ENCODE measurements at places on chromosomes 2 and 18.

- DNase-seq = no peak
These were observed 62.0 kb downstream of the HNRNPLL start for GRCh38 chr2:38540580-38541286.

- no peak for DNase-seq
These were observed 134.5 kb upstream of the DDX18 start for GRCh38 chr2:117679952-117680351.

GRCh38 chr2:178514664-178515063 lies 34.4 kb downstream of the PLEKHA3 start:
- peak; percentile 52 for DNase-seq

DNA sequence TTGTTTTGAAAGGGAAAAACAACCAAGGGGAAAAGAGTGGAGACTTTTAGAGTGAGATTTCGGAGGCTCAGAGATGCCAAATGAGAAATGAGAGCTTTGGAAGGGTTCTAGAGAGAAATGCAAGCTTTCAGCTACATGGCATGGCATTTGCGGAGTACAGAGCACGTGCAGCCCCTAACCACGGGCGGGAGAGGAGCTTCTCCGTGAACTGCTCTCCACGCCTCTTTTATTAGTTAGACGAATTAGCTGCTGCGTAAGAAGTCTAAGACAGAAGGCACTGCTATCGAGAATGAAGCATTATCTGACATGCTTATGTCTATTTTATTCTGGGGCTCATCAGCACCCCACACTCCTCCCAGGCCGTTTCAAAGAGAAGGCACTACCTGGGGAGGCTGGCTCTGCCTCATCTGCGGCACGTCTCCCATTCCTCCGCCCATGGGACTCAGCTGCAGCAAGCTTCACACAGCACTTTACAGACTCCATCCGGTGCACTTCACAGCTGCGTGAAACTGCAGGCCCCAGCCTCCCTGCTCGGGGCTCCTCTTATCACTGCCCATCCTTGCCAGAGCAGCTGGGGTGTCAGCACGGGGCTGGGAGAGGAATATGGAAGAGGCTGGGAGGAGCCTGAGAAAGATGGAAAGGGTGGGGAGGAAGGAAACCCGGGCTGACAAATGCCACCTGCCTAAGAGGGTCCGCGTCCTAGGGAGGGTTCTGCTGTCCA lies 207.3 kb upstream of the APCDD1 start:
- DNase-seq = no peak

DNA sequence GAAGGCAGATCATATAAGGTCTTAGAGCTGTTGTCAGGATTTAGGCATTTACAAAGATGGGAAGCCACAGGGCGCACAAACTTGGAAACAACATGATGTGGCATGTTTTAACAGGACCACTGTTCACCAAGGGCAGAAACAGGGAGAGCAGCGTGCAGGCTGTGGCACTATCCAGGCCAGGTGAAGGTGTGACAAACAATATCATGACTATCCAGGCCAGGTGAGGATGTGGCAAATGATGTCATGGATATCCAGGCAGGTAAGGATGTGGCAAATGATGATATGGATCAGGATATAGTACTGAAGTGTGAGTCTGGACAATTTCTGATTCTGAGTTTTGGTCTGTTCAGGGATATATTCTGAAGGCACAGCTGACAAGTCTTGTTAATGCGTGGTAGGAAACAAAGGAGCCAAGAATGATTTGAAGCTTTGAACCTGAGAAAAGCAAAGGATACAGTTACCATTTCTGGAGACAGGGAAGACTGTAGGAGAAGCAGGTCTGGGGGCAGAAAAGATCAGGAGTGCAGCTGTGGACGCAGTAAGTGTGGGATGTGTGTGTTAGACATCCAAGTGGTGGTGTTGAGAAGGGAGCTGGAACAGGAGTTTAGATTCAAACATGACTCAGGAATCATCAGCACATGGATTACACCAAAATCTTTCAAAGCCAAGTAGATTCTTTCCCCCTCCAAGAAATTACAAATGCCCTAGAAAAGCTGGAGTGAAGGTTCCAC lies 205.9 kb downstream of the TMEM163 start:
- DNase-seq = no peak

DNA sequence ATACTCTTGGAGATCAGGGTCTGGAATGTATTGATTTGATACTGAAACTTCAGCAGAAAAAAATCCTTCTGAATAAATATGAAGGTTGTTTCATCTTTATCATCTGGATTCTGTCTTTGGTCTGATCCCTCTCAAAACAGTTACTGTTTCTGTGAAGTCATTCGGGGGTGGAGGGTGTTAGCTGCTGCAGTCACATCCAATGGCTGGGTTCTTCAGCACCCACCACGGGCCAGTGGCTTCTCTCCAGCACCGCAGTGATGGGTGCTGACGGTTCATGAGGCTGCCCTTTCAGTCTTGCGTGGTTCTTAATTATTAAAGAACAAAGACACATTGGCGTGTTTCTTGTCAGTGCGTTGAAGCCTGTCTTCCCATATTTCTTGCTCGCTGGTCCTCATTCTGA lies 148.0 kb downstream of the LDLRAD4 start:
- DNase-seq = no peak

GRCh38 chr18:70279470-70279869 lies 9.4 kb upstream of the SOCS6 start:
- no peak for DNase-seq

- no peak for DNase-seq
These were observed 90.3 kb downstream of the RPRM start for GRCh38 chr2:153388246-153388645.

GRCh38 chr2:190180313-190181122 lies 118.0 kb upstream of the MSTN start:
- peak; percentile 3 for DNase-seq

DNA sequence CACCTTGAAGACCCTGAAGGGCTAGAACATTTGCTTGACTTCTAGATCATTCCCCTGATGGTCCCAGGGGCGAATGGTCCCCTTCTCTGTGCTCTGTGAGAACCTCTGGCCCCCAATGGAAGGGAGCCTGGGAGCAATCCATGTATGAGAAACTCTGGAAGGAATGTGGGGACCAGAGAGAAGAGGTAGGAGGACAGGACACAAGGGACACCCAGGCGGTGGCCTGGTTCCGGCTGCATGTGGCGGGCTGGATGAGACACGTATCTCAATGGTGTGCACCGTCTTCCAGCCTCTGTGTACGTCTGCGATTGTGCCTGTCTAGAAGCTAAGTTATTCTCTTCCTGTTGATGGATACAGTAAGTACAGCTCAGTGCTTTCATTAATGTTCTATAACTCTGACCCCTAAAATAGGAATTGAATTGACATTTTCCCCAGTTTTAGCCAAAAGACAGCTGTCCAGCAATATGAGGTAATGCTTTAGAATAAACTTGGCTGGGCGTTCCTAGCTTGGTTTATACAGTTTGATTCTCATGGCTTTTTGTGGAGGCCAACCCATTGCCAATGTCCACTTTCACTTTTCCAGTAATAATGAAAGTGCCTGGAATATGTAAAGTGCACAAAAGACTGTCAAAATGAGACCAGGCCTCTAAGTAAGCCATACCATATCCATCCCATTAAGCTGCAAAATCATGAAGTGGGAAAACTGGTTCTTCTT lies 30.1 kb upstream of the COPS8 start:
- no peak for DNase-seq

DNA sequence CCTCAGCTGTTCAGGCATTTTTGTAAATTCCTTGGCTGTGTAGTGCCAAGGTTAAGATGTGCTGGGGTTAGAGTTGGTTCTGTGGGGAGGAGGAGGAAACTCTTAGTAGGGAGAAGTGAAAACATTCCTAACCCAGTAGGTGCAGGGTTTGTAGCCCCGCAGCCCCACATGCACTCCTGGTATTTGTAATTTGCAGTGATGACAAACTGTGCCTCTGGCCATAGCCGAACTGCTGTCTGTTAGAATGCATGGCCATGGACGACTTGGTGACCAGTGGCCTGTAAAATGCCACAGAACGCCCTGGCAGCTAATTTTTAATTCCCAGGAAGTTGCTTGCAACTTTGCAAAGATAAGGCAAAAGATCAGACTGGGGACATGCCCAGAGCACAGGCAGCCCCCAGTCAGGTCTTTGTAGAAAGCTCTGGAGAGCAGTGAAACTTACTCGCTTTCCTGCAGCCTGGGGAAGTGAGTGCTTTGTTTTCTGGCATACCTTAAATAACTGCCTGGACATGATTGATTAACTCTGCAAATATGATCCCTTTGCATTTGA lies 38.4 kb downstream of the LYPD6B start:
- DNase-seq = no peak

GRCh38 chr18:37139876-37140275 lies 310.9 kb downstream of the KIAA1328 start:
- no peak for DNase-seq

GRCh38 chr2:171390941-171391516 lies 42.8 kb downstream of the METTL8 start:
- no peak for DNase-seq

DNA sequence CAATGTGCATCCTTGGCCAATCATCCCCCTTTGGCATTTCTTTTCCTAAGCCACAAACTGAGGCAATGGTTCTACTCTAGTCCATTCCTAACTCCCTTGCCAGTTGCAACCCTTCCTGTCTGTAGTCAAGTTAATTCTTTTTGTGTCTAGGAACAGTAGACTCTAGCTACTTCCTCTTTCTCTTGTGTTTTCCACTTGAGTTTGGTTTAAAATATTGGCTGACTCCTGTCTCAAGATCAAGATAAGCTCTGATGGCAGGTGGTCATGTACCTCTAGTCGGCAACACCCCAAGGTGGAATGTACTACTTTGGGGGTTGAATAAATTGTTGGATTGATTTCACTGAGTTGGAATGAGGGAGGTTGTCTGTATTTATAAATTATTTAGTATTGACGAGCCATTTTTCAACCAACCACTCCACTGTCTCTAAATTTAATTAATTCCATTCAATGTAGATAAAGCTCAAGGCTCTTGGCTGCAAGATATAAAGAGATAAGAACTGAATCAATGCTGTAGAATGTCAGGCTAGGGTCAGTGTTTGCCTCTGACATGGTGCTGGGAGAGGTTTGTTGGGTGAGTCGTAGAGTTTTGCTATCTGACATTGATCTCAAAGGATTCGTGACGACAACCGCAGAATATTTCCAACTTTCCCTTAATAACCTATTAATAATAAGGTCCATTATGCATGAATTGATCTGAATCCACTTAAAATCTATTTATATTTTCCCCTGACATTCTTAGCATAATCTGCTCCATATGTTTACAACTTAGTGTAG lies 188.7 kb upstream of the APCDD1 start:
- DNase-seq = no peak

GRCh38 chr18:28158083-28158581 lies 18.8 kb downstream of the CDH2 start:
- no peak for DNase-seq

- no peak for DNase-seq
These were observed 23.8 kb downstream of the HDAC4 start for GRCh38 chr2:239376942-239377531.

- no peak for DNase-seq
These were observed 5.7 kb downstream of the PTPRM start for GRCh38 chr18:7572822-7573221.

DNA sequence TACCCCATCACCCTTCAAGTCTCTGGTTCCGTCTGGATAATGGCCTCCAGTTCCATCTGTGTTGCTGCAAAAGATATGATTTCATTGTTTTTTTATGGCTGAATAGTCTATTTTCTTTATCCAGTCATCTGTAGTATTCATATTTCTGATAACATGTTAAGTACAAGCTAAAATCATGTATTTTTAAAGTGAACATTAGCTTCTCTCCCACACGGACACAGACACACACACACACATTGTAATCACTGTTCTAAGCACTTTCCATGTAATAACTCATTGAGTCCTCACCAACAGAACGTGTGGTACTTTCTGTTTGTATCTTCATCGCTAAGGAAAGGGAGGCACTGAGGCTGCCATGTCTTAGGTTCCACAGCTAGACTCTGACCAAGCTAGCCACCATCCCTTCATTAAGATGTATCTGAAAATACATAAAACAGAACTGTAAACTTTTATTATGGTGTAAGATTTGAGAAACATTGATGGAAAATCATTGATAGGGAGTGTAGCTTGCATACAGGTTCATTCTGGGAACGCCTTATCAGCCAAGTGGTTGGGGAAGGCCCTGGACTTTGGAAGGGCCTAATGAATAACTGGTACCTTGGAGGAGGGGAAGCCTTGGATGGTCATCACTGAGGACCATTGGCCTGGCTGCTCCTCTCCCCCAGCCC lies 8.1 kb downstream of the NCK2 start:
- no peak for DNase-seq

- DNase-seq = no peak
These were observed 160.4 kb downstream of the DOCK10 start for GRCh38 chr2:224881846-224882245.

DNA sequence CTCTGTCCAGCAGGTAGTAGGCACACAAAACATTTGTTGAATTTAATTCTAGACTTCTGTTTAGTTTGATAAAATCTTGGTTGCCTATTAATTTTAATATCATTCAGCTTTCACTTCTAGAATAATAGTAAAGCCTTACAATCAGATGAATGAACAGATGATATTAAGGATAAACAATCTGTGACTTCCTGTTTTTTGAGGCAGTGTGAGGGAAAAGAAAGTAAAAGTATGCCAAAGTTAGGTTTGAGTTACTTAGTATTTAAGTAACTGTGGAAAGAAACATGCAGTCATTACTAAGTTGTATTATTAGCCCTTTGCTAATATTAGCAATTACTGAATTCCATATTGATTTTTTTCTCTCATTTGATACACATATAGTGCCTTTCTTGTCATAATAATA lies 31.5 kb downstream of the EPB41L5 start:
- DNase-seq = no peak

DNA sequence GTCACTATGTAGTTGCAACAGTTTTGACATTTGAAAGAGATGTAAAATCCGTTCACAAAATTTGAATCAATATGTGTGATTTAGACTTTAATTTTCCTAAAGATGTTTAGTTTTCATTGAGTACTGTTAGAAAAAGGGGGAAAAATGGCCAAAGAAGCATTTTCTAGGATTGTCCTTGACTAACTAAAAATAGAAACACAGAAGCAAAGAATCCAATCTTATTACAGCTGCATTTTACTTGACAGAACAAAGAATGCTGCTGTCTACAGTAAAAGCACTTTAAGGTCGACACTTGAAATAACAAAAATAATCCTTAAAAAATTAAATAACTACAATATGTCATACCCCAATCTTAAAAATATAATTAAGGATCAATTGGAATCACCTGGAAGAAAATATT lies 48.9 kb downstream of the FRZB start:
- no peak for DNase-seq

- no peak for DNase-seq
These were observed 51.3 kb upstream of the RASGRP3 start for GRCh38 chr2:33425161-33425560.

GRCh38 chr2:203797276-203797675 lies 70.3 kb upstream of the CTLA4 start:
- DNase-seq = no peak
